ENCODE measurements at places on chromosomes 3 and 15.

GRCh38 chr15:92963794-92964193 is 63.7 kb downstream of the CHD2 start:
- no peak for DNase-seq

DNA sequence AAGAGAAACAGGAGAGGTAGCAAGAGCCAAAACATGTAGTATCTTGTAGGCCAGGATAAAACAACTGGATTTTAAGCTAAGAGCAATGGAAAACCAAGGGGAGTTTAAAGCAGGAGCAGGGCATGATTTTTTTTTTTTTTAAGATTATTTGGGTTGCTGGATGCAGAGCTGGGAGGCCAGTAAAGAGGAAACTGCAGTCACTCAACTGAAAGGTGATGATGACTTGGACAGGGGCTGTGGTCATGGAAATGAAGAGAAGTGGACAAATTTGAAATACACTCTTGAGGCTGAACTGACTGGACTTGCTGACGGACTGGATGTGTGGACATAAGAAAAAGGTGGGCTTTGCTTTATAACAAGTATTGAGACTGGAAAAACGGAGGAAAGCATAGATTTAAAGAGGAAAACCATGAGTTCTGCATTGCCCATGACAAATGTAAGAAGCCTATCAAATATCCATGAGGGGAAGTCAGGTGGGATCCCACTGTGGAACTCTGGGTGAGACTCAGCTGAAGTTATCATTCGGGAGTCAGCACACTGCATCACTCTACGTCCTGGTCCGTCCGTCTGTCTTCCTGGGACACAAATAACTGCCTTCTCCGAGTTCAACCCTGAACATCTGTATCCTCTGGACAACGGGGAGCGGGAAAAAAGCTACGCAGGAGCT is 688 bp downstream of the XPC start:
- no peak for DNase-seq

DNA sequence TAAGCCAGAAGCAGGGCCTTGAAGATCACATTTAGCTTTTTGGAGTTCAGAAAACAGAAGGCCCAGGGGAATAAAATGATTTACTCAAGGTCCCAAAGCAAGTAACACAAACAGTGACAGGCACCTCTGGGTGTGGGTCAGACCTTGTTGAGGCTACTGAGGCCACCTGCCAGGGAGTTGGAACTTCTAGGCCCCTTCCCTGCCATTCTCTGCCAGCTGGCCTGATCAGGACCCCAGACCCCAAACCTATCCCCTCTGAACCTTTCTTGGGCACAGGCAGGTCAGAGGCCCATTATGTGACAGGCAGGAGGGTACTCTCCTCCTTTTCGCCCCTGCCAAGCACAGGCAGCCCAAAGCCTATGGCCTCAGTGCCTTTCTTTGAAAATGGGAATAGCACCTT is 49.4 kb upstream of the ATP2B2 start:
- peak; percentile 19 for DNase-seq

DNA sequence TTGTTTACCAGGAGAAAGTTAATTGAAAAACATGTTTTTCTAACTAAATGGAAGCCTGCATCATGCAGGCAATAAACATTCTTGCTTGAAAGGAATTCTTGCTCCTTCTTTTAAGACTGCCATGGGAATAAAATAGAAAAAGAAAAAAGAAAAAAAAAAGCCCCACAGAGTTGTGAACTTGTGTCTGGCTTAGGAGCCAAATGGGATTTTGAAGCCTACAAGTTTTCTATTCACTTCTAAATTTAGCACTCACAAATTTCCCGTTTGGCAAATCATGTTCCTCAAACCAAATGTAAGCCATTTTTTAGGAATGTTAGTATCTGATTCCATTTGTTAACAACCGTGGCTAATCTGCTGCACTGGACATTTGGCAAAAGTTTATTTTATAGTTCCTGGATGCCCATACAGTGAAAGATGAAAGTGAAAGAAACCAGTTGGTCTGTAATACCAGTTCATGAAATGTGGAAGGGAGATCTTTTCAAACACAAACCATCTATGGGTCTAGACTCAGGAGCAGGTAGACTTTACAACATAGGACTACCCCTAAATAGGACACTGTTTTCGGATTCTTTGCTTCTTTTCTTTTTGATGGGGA is 133.8 kb upstream of the GMNC start:
- no peak for DNase-seq

DNA sequence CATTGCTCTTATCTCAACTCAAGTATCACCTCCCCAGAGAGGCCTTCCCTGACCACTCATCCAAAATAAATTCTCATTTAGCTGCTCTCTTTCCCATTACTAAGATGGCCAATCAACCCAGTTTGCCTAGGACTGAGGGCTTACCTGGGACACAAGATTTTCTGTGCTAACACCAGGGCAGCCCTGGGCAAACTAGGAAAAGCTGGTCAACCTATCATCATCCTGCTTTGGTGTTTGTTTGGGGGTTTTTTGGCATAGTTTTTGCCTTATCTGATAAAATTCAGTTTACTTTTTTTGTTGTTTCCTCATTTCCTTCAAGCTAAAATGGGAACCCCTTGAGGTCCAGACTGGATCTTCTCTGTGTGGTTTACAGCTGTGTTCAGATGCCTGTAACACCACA is 131.4 kb upstream of the NR2F2 start:
- no peak for DNase-seq

DNA sequence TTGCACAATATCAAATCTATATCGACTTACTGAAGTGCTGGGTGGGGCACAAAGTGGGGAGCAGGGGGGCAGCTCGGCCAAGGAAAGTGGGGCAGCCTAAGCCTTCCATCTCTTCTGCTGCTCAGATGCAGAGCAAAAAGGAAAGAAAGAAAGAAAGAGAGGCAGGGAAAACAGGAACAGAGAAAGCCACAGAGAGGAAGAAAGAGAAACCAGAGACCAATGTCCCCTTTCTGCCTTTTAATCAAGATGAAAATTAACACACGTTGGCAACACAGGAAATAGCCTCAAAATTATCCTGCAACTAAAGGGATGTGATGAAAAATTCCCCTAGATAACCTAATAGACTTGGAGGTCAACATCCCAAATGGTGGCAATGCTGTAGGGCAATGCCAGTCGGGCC is 72.2 kb upstream of the RAD18 start:
- DNase-seq: no peak

DNA sequence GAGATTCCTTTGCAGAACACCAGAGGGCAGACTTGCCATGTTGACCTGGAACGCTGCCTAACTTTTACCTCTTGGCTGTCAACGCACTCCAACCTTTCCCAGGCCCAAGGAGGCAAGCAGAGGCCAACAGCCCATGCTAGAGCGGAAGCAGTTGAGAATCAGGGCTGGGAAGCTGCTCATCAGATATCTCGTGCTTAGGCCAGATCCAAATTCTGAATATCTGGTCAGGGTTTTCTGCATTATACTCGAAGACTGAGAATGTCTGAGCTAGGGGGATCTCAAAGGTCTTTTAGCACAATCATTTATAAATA is 2.5 kb downstream of the XIRP1 start:
- peak; percentile 63 for DNase-seq

DNA sequence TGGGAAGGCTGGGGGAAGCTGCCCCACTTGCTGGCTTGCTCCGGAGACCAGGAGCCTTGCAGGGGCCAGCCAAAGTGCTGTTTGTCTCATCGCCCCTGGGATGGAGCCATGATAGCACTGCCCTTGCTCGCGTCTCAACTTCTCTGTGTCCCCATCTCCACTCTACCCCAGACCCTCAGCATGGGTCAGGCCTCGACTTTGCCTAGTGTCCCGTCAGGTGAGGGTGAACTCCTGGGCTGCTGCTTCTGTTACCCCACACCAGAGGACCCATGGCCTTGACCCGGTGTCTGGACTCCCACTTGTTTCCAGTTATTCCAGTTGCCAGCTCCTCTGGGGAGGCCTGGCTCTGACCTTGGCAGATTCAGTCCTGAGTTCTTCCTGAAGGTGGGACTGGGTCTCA is 36.5 kb upstream of the DUSP7 start:
- no peak for DNase-seq

- DNase-seq: no peak
Measured at GRCh38 chr3:16504242-16504641, 9.3 kb downstream of the RFTN1 start.

- no peak for DNase-seq
Measured at GRCh38 chr3:55200906-55201305, 273.0 kb upstream of the LRTM1 start.

- no peak for DNase-seq
Measured at GRCh38 chr15:94416267-94416666, 184.9 kb downstream of the MCTP2 start.

DNA sequence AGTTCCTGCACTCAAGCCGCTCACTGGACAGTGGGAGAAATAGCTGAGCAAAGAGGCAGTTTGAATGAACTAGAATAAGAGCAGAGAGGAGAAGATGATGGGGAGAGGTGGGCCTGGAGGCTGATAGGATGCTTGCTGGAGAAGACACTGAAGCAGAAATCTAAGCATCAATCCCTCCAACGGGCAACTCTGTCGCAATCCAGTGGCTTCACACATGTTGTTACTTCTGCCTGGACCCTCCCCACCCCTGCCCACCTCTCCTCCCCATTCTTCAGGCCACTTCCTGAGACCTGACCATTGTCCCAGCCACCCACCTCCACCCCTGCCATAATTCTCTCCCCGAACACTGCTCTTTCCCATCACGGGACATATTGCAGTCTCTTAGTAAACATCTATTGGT is 76.0 kb downstream of the SRGAP3 start:
- DNase-seq: no peak

DNA sequence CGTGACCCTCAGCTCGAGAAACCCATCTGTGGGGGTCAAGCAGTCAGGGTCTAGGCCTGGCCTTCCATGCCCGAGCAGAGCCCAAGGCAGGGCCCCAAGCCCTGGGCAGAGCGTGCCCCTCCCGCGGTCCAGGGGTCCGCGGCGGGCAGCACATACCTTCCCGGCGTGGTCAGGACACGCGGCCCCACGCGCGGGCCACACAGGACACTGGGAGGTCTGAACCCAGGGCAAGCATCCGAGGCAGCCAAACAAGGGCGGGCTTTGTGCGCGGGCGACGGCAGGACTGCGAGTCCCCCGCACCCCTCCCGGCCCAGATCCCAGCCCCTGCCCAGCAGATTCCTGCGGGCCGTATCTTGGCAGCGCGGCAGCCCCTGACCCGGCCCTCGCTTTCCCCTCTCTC is 61.6 kb upstream of the ACAN start:
- no peak for DNase-seq

DNA sequence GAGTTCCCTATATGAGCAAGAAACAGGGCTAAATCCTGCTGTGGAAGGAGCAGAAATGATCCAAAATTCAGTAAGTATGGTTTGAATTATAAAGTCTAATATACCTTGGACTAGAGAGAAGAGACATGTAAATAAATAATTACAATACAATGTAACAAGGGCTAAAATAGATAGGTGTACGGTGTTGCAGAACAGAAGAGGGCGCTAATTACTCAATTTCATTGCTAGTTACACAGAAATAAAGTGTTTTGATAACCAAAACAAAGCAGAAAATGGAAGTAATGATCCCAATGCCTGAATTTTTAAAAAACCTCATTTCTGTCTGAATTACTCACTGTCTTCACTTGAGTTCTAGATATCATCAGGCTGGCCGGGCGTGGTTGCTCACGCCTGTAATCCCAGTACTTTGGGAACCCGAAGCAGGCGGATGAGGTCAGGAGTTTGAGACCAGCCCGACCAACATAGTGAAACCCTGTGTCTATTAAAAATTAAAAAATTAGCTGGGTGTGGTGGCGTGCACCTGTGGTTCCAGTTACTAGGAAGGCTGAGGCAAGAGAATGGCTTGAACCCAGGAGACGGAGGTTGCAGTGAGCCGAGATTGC is 8.3 kb upstream of the PLCH1 start:
- DNase-seq: no peak

- no peak for DNase-seq
Measured at GRCh38 chr3:181723625-181724191, 12.0 kb downstream of the SOX2 start.

DNA sequence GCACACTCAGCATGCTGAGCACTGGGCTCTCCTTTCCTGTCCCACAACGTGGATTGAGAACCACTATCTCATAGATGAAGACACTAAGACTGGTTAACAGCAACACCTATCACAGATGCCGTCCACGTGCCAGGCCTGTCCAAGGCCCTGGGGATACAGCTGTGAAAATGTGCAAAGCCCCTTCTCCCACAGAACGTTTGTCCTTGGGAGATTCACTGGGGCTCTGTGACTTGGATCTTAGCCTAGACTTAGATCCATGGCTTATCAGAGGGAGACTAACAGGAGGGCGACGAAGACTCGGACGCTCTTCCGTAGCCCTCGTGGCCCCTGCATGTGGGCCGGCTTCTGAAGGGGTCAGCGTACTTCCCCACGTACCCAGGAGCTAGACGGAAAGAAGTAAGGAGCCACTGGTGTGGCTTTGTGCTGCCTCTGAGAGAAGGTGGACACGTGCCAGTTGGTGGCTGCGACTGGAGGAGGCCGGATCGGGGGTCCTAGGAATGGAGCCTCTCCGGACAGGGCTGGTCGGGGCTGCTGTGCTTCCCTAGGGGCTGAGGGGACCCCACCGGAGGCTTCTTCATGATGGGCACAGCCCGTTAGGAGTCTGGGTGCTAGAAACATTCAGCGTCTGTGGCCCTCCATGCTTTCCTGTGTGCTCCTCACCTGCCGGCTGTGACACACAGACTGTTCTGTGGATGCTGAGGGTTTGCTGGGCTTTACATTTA is 964 bp downstream of the NRROS start:
- no peak for DNase-seq

DNA sequence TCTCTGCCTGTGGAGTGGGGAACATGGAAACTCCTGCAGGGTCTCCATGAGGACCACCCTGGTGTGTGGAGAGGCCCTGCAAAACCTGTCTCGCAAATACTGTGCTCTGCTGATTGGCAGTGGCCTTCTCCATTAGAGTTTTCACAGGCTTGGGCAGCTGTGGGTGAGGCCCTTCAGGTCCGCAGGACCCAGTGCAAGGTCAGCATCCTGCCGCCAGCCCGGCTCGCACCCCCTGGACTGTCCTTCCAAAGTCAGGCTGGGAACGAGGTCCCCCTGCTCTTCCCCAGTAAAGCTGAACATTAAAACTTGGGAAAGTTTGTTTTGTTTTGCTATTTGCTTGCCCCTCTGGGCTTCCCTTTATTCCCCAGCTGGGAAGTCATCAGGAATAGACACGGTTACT is 85.0 kb upstream of the PLXNA1 start:
- DNase-seq: no peak

DNA sequence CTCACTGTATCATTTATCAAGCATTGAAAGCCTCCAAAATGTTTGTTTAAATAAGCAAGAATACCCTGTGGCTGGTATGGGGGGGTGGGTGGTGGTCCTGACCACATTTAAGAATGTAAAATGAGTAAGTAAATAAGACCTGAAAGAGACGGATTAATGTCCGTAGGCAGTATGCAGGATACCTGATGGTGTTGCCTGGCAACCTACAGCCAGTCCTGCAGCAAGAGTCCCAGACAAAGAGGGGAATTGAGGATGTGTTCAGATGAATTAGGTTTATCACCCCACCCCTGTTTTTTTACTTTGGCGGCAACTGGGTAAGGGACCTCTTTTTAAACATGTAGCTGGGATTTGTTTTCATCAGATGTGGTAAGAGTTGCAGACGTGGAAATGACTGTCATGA is 99.8 kb upstream of the BFSP2 start:
- no peak for DNase-seq

GRCh38 chr15:77276943-77277342 is 143.0 kb downstream of the PEAK1 start:
- no peak for DNase-seq

GRCh38 chr3:17938313-17938712 is 195.9 kb upstream of the TBC1D5 start:
- DNase-seq: no peak

- no peak for DNase-seq
Measured at GRCh38 chr3:167146911-167147310, 233.2 kb downstream of the ZBBX start.

All from activated CD8-positive, alpha-beta memory T cell treated with anti-CD3 and anti-CD28 coated beads, Interleukin-2, amount 10 ng/mL, durations not matched to agents 7 days and 5 days (primary cell).